ENCODE measurements at places on chromosomes 16 and 17.
A peak's percentile ranks its signal among the peaks of the same experiment; 100 is the strongest.

- no peak for DNase-seq
Measured at GRCh38 chr17:17088086-17088485, 45.8 kb downstream of the MPRIP start.

GRCh38 chr16:10600782-10601443 is 20.5 kb upstream of the EMP2 start:
- DNase-seq = no peak

GRCh38 chr17:82086941-82087906 is 10.8 kb downstream of the FASN start:
- no peak for DNase-seq

- no peak for DNase-seq
Measured at GRCh38 chr16:3698941-3699340, 18.4 kb downstream of the TRAP1 start.

DNA sequence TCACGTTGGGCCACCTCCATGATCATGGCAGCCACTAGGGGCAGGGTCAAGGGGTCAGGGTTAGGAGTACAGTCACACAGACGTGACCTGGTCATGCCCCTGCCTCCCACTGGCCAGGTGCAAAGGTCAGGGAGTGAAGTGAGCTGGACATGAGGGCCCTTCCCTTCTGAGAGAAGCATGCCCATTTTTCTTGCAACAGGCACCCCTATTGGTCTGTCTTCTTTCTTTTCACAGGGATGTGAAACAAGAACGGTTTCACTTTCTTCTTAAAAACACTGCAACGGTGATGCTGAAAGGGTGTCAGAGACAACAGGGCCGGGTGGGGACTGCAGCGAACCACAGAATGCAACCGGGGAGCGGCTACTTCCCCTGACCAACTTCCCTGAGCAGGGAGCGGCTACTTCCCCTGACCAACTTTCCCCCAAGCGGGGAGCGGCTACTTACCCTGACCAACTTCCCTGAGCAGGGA is 52.1 kb upstream of the DOC2B start:
- no peak for DNase-seq

DNA sequence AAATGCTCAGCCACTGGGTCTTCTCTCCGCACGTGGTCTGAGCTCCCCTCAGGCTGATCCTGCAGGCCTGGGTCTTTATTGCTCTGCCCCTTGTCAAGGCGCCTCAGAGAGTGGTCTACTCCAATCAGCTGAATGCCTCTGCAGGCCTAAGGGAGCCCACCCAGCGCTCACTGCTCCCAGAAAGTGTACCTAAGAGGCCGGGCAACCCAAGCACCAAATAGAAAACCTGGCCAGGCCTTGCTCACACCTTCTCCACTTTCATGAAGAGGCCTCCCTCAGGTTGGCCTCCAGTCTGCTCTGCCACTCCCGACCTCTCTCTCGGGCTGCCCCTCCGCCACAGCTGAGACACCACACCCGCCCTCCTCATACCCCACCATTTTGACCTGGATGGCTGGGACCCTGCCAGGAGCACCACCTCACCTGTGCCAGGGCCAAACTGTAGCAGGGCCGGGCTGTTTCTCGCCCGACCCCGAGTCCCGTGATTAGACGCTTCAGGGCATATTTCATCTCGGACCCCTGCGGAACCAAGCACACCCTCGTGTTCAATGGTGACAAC is 665 bp downstream of the MYBBP1A start:
- DNase-seq = no peak

DNA sequence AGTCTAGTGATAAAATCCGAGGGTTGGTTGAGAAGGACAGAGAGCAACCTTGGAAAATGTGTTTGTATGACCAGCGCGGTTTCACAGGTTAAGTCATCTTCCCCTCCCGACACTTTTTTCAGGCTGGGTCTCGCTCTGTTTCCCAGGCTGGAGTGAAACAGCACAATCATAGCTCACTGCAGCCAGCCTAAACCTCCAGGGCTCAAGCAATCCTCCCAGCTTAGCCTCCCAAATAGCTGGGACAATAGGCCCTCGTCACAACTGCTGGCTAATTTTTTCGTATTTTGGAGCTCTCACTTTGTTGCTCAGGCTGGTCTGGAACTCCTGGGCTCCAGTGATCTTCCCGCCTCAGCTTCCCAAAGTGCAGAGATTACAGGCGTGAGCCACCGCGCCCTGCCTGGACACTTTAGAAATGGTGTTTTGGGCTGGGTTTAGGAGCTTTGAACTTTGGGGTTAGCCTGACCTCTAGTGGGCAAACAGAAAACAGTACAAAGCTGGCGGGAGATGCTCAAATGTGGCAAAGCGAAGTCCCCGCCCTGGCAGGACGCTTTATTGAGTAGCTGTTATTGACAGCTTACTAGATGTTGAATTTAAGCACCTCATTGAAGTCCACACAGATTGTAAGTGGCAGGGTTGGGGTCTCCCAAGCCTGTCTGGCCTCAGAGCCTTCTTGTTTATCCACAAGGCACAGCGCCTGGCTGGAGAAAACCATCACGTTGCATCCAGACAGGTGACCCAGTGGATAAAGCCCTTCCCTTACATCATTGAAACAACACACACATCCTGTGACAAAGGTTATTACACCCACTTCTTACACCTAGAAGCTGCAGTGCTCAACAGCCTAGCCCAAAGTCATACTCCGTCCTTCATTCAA is 34.7 kb upstream of the RBBP6 start:
- peak; percentile 23 for DNase-seq

DNA sequence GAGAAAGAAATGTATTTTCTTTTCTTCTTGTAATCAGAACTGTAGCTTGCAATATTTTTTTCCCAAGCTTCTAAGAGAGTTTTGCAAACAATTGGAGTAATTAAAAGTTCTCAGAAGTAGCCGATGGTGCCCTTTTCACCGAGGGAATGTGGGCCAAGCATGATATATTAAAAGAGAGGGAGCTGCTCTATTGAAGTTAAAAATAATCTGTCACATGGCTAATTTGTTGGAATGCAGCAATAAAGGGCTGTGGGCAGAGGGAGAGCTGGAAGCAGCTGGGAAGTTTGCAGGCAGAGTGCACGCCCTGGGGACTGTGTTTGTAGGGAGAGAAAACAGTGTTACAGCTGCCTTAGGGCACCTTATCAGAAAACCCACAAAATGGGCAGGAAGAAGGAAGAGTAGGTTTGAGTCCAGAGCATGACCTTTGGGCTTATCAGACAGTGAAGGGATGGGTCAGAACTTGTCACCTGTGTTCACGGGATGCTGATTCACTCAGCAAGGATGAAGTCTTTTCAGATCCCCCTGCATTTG is 18.5 kb upstream of the TERF2 start:
- peak; percentile 55 for DNase-seq

DNA sequence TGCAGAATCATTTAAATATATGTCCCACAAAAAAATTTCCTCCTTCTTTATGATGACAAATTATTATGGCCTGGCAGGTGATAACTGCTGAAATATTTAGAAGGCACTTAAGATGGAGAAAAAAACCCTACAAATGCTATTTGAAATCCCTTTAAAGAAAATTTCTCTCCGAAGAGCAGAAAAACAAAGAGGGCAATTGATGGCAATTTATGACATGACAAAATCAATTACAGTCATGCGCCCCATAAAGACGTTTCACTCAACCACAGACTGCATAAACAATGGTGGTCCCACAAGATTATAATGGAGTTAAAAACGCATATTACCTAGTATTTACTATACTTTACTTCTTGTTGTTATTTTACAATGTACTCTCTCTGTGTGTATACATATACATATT is 25.2 kb upstream of the KIF2B start:
- no peak for DNase-seq

DNA sequence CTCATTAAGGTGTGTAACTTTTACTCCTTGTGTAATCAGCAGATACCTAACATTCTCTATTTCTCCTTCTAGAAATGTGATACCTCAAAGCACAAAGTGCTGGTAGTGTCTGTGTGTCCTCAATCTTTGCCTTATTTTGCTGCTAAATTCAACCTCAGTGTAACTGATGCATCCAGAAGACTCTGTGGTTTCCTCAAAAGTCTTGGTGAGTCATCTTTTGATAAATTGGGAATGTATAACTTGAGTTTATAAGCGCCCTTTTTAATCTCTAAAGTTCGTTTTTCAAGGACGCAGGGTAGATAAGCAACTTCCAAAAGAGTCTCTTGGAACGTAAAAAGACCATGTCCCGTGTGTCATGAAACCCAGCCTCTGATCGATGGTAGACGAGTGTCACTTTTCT is 10.2 kb downstream of the NARF start:
- no peak for DNase-seq

GRCh38 chr16:84597528-84597896 is 20.4 kb downstream of the COTL1 start:
- no peak for DNase-seq

DNA sequence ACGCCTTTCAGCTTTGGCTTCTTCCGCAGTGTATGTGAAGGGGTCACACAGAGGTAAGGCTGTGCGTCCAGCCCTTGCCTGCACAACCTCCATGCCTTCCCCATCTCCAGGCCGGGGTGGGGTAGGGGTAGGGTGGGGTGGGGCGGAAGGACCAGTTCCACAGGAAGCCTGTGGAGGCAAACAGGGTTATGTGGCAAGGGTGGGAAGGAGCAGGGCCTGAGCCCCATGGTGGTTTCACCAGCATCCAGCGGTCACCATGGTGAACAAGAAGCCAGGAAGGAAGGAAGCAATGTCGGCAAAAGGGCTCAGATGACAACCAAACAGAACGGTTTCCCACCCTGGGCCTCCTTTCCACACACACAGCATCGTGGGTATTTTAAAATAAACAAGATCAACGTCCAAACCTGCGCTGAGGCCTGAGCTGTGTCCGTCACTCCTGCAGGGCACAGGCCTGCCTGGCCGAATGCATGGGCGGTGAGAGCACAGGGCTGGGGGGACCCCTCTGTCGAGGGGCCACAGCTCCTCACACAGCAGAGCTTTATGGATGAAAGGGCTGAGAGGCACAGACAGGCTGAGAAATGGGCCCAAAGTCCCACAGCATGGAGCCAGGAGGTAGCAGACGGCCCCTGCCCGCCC is 80.5 kb downstream of the ZNF778 start:
- DNase-seq = no peak

DNA sequence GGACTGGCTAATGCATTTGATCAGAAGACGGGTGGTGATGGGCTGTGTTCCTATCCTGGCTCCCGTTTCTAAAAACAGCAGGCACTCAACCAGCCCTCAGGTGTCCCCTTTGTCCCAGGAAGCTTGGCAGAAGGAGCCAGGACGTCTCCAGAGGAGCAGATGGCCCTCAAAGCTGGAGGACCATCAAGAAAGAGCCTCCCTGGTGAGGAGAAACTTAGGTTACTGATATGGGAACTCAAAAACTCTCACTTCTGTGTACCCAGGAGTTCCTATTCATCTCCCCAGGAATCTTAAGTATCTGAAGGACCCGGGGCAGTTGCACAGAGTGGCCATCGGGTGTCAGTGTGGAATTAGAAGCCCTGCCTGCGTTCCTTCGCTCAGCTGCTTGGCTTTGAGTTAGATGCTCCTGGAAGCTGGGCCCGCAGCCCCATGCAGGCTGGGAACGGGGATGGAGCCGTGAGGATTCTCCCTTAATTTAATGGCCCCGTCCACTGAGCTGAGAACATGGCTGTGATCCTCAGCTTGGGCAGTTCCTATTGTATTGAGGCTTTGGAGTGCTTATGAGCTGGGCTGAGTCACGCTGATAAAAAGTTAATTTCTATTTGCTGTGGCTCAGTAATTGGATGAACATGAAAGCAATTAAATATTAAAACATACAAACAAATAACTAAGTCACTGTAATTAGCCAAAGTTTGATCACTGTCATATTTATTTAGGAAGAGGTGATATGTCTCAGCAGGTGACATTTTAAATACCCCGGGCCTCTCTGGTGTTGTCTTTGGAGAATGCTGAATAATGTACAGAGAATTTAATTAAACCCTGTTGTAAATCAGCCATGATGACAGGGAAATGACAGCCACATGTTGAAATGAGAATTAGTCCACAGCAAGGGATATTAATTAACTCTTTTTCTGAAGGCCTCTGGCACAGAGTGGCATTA is 402.1 kb downstream of the SEC14L1 start:
- no peak for DNase-seq

DNA sequence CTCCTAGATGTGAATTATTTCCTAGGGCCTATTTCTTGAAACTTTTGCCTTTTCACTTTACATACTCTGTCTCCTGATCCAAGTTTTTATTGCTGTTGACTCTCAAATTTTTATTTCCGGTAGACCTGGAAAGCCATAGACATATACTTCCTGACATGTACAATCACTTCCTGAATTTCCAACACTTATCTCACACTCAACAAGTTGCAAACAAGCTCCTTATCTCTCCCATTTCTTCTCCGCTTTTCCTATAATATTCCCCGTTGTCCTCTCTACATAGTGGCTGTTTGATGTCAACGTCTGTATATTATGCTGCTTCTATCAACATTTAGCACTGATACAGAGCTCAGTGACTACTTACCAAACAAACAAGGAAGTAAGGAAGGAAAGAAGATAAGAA is 59.3 kb downstream of the IKZF3 start:
- DNase-seq = no peak

GRCh38 chr17:74201250-74201649 is 2.2 kb upstream of the RPL38 start:
- no peak for DNase-seq

GRCh38 chr17:8056232-8056975 is 17.5 kb downstream of the ALOX15B start:
- DNase-seq = peak; percentile 26

DNA sequence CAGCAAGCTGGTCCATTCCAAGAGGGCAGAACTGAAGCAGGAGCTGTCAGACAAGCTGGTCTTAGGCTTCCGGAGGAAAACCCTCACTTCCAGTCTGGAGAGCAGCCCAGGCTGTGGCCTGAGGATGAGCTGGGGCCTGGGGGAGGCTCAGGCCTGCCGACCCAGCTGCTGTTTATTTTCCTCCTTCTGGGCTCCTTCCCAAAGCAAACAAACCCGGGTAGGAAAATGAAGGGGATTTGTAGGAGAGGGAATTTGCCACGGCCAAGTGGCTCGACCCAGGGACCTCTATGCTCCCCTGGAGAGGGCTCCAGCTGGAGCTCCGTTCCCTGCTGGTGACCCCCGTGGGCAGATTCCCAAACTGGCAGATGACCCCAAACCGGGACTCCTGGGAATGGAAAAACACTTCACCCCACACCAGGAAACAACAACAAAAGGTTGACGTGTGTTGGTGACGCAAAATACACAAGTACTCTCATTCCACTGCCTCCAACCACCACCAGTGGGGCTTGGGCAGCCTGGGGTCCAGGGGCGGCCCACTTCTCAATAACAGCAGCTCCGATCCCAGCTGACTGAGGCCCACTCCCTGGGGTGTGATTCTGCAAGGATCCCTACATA is 8.8 kb downstream of the JUP start:
- no peak for DNase-seq

GRCh38 chr17:82831818-82832200 is 8.0 kb downstream of the ZNF750 start:
- DNase-seq = no peak

GRCh38 chr16:85915125-85915845 is 16.3 kb downstream of the IRF8 start:
- DNase-seq = no peak

DNA sequence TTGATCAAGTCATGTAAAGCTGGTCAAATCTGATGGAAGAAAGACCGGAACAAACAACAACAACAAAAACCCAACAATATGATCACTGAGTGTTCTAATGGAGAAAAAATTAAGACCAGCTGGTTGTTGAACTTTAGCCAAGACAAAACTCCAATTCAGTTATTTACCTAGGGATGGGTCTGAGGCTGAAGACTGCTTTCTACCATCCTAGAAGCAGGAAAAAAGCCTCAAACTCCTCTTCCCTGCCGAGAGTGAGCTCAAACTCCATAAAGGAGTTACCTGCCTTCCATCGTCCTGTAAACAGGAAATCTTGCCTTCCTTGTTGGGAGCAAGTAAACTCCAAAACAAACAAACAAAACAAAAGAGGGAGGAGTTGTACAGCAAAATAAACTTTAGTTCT is 23.1 kb upstream of the TMEM98 start:
- DNase-seq = no peak

Data from keratinocyte (primary cell).